Esophagus mucosa (tissue), 1 donor: ENCODE measurements at places on chromosomes 2 and 18.
A peak's percentile ranks its signal among the peaks of the same experiment; 100 is the strongest.

DNA sequence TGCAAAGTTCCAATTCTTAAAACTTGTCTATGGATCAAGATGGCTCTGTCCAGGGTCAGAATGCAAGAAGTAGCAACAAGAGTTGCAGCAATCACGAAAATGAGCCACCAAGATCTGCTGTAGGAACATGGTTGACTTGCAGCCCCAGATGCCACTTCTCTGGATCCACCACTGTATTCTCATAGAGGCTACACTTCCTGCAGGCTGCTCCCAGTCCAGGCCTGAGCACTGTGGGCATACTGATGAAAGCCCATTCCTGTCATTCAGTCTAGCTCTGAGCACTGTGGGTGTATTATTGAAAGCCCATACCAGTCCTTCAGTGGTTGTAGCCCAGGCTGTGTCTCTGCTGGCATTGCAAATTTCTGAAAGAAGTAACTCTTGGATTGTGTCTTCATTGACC is 213.9 kb upstream of the AGAP1 start:
- no peak for ATAC-seq

DNA sequence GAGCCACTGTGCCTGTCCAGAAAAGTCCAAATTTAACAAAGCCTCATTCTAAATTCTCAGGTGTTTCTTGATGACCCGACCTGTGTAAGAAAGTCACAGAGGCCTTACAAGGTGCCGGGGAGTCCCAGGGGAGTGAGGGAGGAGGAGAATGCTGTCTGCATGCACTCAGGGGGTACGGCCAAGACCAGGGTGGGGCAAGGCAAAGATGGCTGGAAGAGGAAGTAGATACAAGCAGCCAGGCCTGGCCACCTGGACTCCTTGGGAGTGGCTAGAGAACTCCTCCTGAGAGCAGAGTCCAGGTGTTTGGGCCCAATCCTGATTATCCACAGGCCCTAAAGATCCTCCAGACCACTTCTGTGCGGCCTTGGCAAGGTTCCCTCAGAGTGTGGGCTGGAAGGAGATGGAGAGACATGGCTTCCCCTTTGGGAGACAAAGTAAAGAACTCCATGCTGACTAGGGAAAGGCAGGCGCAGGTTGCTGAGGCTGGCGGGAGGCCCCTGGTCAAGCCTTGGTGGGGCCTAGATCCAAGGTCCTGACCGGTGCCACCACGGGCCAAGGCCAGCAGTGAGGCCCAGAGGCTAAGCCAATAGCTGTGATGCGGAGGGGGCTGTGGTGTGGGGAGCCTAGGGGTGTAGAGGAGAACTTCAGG is 74.7 kb downstream of the COPS8 start:
- no peak for ATAC-seq

DNA sequence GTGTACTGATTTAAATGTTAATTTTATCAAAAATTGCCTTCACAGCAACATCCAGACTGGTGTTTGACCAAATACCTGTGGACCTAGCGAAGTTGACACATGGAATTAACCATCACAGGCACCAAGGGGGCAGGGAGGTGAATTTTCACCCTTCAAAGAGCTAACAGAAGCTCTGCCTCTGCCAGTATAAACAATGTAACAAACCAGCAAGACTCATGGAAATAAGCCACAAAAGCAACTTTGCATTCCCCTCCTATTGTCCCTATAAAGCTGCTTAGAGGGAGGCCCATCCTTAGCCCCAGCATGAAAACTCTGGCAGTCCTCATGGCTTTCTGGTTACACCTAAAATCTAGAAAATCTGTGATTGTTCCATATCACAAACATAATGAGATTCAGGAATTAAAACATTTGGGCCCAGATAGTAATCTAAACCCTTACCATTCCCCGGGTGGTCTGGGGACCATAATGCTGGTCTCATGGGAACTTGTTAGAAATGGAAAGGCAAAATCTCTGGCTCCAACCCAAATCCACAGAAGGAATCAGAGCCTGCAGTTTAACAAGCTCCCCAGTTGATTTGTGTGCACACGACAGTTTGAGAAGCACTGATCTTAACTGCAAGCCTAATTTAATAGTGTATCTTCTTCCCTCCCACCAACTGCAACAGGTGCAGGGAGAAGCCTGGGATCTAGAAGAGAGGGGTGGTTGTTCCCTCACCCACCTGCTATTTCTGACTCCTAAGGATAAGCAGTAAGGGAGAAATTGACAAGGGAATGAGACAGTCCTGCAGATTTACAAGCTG is 23.1 kb downstream of the SERPINB11 start:
- no peak for ATAC-seq

- ATAC-seq: peak; percentile 100
Measured at GRCh38 chr2:2613279-2614199, 282.5 kb upstream of the MYT1L start.

- ATAC-seq: no peak
Measured at GRCh38 chr2:239870863-239871262, 154.3 kb downstream of the NDUFA10 start.

DNA sequence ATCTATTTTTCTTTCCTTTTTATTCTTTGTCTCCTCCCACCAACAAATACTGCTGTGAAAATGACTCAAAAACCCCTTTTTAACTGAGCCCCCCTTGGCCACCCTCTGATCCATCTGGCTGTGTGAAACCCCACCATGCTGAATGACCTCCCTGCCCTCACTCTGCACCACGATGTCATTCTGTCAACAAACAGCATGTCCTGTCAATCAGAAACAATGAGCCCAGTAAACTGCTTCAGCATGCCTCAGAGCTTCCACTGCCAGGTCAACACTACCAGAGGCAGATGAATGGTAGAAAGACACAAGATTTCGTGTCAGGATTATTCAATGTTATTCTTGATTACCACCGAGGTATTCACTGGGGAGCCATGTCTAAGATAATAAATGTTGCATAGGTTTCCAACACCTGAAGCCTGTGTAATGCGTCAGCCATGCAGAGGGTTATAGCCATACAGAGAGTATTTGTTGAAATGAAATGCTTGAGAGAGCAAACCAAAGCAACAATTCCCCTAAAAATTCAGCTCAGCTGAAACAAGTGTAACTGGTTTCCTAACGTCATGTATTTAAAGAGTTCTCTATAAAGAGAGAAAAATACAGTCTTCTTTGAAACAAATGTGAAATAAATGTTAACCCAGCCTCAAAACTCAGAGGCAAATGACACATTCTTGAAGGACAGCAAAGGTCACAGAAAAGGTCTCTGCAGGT is 76.7 kb downstream of the LRP2 start:
- ATAC-seq: no peak

DNA sequence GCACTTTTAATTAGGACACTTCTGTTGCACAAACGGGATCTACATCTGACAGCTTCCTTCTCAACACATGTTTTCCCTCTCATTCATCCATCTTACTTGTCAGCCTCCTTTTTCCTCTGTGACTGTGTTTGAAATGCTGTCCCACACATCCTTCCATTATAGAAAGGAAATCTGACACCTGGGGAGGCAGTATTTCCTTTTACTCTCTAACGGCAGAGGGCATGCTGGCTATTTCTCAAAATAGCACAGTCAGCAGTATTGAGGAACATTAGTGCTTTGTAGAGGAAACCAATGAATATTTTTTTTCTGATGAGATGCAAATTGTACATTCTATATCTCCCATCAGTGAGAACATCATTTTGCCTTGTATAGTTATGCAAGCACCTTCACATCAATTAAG is 668.7 kb downstream of the SLC4A3 start:
- ATAC-seq: no peak

DNA sequence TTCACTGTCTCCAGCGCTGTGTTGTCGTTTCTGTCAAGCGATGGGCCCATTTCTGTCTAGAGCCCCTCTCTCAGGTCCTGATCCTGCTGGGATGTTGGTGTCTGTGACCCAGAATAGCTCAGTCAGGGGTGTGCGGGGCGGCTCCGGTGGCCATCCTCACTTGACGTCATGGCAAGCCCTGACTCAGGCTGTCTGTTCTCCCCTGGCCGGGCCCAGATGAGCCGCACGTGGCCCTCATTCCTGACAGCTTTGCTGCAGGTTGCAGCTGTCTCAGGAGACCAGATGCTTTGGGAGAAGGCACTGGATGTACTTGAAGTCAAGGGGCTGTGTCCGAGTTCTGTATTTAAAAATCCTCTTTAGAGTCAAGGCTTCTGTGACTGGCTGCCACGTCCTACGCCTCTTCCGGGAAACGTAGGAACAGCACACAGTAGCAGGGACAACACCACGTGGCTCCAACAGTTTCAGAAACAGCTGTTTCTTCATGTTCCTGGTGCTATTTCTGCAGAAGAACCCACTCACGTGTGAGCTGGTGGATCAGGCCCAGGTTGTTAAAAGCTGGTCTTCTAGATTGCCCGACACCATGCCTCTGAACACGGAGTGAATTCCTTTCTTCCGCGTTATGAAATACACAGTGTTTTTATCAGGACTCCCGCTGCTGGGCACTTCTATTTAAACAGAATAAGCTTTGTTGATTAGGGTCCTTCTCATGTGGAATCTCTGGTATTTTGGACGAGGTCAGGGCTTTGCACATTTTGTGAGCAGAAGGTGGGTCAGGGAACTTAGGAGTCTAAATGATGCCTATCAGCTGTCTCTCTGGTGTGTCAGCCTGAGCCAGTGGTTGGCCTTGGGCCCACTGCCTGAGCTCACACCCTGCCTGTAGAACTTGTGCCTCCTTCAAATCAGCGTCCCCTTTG is 28.3 kb upstream of the NTSR2 start:
- ATAC-seq: no peak
